Right kidney (tissue), 9 donors: ENCODE measurements at places on chromosomes 5 and 9.

GRCh38 chr9:11546231-11546630, 933.4 kb upstream of the PTPRD start:
- DNase-seq, result no peak

DNA sequence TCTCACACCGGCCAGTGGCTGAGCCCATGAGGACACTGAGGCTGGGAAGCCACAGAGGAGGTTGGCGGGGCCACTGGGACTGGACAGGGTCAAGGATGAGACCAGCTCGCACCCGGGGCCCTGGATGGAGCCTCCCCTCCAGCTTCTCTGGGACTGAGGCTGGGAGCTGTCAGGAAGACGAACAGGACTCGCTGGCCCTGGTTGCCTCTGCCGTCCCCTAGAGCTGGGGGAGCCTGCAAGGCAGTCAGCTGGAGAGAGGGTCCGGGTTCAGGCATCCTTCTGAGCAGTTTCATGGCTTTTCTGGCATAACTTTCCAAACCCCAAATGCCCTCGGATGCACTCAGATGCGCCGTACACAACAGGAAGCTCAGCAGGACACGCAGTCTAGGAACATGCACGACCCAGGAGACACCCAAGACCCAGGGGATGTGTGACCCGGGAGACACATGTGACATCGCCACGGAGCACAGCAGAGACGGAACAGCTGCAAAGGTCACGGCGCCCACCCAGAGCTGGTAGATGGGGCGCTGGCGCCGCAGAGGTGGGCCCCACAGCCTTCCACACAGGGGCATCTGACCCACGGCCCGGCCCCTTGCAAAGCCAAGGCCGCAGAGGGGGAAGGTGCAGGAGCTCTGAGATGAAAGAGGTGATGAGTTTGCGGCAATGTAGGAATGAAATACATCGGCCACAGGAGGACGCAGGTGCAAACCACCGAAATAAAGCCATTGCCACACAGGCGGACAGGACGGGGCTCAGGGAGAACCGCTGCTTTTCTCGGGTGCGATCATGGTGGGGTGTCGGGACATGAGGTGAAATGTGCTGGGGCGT, 17.1 kb downstream of the TPPP start:
- no peak for DNase-seq

DNA sequence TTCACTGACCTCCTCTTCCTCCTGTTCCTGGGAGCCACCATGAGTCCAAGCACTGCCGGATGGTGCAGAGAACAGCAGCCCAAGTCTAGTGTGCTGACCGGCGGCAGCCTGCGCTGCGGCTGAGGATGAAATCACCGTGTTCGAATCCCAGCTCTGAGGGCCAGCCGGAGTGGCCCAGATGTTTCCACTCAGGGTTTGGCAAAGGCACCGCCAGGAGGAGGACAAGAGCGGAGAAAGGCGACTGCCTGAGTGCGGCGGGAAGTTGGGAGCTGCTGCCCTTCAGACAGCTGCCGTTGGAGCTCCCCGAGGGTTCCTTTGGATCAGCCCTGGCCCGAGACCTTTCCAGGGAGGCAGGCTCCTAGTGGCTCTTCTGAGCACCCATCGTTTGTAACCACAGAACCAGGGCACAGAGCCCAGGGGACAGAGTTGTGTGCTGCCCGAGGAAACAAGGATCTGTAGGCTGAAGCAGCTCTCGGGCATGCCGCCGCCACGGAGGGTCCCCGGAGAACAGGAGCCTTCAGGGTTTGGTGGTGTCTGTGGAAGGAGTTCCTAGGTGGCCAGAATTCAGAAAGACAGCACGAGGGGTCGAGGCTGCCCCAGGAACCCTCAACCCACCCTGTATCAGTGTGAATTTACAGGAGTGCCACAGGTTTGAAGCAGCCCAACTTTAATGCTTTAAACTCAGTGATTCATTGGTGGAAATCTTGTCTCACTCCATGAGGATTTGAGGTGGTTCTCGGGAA, 115.6 kb upstream of the COL5A1 start:
- DNase-seq, result no peak

DNA sequence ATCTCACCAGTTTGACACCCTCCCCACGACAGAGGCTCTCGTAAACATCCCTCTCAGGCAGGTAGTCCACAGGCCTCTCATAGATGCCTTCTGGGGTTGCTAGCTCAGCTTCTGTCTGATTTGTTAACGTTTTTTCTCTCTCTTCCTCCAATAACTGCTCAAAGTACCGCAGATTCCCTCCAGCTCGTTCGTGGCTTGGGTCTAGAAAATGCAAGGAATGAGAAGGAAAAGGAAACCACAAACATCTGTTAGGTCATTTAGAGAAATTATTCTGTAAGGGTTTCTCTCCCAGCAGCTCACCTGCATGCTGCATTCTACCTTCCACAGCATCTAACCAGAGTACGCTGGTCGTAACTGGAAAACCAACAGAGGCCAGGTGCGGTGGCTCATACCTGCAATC, 18.5 kb downstream of the P4HA2 start:
- no peak for DNase-seq

GRCh38 chr9:87435189-87435880, 62.3 kb upstream of the DAPK1 start:
- DNase-seq, result no peak

- no peak for DNase-seq
Observed at GRCh38 chr5:3639175-3639574, 43.5 kb downstream of the IRX1 start.

DNA sequence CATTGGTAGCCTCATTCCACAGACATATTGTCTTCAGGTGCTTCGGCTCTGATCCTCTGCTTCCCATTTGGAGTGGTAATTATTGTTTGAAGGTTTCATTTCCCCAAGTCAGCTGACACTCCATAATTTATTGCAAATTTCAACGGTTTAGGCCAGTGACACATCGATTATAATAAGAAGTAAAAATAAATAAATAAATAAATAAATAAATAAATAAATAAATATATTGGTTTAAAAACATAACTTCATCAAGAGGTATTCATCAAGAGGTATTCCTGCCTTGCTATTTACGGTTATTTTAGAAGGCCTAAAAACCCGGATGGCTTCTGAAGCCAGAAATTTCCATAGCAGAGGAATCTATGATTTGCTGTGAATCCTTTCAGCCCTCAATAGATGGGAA, 273.1 kb downstream of the SLF1 start:
- DNase-seq, result no peak

DNA sequence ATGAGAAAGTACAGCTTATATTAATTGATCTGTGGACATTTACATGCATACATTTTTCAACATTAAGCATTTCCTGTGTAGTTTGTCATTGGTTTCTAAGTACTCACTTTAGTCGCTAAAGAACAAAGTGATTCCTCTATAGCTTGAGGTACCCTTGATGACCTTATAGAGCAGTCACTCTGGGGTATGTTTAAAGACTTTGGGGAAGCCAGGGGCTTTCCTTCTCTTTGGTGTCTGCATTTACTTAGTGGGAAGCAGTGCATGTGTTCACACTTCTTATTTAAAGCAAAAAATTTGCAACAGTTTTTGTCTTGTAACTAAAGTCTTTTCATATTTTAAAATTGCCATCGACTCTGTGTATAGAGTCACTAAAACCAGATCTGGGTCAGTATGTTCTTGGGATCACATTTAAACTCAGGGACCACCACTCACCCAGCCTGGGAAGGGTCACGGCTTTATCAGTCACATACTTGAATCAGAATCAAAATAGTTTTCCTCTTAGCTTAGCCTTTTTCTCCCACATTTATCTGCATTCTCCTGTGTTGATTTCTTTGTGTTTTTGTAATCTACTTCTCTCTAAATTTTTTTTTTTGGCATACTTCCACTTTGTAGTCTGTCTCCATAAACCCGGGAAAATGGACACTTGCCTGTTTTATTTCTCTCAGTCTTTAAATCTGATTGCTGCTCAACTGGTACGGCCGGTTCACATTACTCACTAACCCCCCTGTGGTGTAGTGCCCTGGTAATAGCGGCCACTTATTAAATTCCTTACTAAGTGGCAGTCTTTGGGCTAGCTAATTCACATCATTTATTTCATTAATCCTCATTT, 143.9 kb upstream of the FBN2 start:
- no peak for DNase-seq
